Esophagus squamous epithelium (tissue), 5 donors: ENCODE measurements at places on chromosomes 1 and 21. TPM values are rescaled to one million over a fixed set of nuclear protein-coding genes. Genes with fewer than 3 reads are reported as not detected.

The CFAP141 gene
- not detected for total RNA-seq

The ATAD3C gene
- under 0.01 TPM for total RNA-seq

The ALG6 gene
- 6.8 TPM for total RNA-seq

The FCRL5 gene
- total RNA-seq, result 0.38 TPM

DNA sequence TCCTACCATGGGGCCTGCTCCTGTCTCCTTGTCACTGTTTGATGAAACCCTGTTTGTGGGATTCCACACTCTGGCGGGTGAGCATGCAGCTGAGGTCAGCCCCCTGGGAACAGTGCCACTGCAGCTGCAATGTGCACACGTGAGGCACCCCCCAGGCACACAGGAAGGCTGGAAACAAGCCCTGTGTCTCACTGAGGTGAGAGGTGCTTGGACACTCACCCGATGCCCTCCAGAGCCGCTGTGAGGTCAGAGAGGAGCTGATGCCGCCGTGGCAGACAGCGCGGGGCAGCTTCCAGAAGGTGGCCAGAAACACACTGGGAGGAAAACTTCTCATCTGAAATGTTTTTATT, 49.7 kb downstream of the SLX9 start:
- no peak for DNase-seq

GRCh38 chr1:156393095-156393494, 24.1 kb downstream of the RHBG start:
- DNase-seq, result no peak

- no peak for DNase-seq
Measured at GRCh38 chr1:64112281-64112680, 91.1 kb upstream of the UBE2U start.

DNA sequence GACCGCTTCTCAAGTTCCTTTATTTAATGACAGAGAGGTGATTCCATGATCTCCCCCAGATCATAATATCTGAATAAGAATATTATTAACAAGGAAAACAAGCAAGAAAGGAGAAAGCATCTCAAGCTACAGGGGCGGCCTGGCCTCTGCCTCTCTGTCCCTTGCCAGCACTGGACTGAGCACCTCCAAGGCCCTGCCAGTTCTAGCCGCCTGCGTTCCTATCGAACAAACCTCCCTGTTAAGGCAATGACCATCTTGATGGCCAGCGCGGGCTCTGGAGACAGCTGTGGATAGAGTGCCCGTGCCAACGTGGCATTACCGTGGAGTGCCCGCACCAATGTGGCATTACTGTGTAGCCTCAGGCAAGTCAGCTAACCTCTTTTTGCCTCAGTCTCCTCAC, 84.8 kb downstream of the NPHP4 start:
- DNase-seq, result no peak

GRCh38 chr21:41726058-41726558, 40.7 kb downstream of the RIPK4 start:
- DNase-seq, result no peak

DNA sequence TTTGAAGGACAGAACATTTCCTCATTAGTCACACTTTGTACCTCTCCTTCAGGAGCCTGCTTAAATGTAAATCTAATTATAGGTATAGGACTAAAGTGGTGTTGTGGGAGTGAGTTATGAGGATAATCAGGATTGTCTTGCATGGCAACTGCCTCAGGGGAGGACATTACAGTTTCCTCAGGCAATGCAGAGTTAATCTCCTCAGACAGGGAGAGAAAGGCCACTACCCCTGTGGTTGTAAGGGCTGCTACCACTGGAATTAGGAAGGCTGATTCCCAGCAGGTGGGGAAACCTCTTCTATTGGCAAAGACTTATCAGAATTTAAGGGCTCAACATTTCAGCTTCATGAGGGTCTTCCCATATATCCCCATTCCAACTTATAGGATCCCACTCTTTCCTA, 286.8 kb upstream of the PBX1 start:
- DNase-seq, result no peak

DNA sequence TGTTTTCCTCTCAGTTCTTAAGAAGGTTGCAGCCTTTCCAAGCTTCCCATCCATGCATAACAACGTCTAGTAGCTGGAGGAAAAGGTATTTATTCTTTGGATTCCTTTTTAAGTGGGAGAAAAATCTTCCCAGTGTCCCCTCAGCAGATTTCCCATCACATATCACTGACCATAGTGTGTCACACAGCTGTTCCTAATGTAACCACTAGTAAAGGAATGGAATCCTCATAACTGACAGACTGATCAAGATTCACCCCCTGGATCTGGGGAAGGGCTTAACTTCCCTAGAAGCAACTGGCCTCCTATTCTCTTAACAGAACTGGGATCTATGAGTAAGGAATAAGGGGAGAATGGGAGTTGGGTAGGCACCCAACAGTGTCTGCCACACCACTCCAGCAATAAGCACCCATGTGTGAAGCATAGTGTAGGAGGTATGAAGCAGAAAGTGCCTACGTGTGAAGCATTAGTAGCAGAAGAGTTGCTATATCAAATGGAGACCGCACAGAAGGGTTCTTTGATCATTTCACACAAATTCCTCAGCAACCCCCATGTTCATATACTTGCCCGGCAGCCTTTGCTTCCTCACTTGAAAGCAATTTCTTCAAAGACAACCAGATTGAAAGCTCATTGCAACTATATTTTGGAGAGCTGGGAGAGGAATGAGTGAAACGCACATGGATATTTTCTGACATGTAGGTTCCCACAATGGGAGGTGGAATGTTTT, 28.2 kb upstream of the DNAH14 start:
- no peak for DNase-seq

DNA sequence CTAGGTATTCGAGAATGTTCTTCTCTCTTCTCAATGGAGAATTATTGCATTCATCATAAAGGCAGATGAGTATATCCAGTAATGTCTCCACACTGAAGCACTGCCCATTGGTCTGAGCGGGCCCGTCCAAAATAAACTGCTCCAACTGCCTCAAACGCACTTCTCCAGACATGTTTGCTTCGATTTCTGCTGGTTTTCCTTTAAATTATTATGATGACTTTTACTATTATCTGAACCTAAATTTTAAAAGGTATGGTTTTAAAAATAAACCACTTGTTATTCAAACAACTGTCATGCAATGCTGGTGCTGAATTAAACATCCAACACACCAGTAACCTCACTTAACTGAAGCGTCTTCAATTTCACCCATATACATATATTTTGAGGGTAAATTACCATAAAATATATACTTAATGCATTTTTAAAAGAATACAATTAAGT, 1.3 kb downstream of the CDC42BPA start:
- no peak for DNase-seq

- DNase-seq, result no peak
Measured at GRCh38 chr1:155123801-155124200, 3.9 kb upstream of the EFNA1 start.

DNA sequence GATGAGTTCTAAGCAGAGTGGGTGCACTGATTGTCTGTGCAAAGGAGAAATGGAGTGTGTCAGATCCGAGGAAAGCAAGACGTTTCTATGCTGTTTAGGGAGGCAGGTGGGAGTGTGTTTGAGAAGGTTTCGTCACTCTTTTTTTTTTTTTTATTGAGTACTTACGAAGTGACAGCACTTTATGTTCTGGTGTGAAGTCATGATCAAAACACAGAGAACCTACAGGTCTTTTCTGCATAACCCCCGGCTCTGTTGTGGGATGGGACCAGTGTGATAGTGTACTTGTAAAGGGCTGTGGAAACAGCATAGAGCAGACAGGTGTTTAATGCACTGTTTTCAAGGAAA, 26.7 kb downstream of the MIA3 start:
- DNase-seq, result no peak

DNA sequence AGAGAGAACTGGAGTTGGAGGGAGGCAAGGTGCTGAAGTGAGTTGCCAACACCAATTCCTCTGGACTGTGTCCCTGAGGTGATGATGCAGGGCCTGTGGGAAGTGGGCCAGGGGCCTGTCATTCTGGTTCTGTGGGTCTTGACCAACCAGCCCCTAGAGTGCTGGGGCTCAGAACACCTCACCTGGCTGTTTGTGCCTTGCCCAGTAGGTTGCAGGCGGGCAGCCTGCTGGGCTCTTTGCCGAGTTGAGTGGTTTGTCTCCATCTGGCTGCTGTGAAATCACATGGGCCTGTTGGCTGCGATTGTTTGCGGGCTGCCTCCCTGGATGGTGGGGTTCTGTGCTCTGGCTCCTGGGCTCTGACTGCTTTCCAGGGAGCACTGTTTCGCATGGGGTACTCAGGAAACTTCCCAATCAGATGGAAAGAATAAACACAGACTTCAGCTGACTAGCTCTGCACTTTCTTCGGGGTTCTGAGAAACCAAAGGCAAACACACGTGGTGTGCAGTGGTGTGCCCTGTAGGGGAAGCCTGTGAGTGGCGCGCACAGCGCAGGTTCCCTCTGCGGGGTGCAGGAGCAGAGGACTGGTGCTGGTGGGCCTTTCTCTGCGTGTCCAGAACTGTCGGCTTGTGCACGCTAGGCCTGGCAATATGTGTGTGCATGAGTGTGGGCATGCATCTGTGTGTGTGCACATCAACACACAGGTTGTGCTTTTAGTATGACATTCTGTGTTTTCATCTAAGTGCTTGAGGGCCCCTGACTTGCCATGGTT, 95.1 kb downstream of the RHOU start:
- no peak for DNase-seq

- DNase-seq, result no peak
Measured at GRCh38 chr1:167706363-167706762, 15.4 kb upstream of the MPZL1 start.
